ENCODE measurements at places on chromosomes 16 and 17.

DNA sequence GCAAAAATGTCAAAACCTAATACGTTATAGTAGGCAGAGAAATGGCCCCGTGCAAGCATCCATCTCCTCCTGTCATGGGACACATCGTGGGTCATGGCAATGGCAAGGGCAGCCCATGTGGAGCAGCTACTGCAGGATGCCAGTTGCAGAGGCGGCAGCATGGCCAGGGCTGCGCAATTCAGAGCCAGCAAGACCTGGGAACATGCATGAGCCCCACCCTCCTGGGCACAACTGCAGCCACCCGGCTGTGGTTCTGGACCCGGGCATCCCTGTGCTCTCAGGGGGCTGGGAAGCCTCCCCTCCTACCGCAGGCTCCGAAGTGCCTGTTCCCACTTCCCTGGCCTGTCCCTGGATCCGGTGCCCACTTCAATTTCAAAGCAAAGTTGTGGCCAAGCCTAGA, 203.6 kb downstream of the CPPED1 start:
- DNase-seq, result no peak

DNA sequence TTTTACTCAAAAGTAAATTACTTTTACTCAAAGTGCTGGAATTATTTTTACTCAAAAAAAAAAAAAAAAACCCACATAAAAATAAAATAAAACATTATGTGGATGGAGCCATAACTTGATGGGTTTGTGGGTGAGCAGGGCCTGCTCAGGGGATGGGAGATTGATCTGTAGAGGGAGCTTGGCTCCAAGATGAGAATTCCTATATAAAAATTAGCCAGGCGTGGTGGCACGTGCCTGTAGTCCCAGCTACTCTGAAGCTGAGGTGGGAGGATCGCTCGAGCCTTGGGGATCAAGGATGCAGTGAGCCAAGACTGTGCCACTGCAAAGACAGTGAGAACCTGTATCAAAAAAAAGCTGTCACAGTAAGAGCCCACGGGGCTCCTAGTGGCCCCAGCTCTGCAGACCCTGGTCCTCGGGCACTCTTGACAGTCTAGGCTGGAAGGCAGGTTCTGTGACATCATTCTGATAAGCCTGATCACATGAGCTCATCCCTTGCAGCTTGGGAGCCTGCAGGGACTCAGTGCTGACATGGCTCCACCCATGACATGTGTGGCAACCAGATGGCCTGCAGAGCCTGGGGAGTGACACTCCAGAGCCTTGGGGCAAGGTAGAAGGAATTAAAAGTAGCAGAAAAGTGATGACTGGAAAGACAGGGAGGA, 42.5 kb downstream of the ST3GAL2 start:
- peak; percentile 17 for DNase-seq

DNA sequence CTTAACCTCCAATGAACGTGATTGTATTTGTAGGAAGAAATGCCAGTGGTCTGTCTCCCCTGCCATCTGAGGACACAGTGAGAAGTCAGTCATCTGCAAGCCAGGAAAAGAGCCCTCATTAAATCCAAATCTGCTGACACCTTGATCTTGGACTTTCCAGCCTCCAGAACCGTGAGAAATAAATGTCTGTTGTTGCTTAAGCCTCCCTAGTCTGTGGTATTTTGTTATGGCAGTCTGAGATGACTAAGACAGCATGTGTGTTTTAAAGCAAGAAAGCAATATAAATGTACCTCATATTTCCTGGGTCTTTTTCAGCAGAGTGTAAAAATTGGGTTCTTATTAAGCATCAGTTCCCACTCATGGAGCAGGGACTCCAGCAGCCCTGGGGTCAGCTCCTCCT, 177.9 kb upstream of the NLRP1 start:
- DNase-seq, result no peak

- DNase-seq, result no peak
Measured at GRCh38 chr17:6712058-6712853, 913 bp downstream of the SLC13A5 start.

DNA sequence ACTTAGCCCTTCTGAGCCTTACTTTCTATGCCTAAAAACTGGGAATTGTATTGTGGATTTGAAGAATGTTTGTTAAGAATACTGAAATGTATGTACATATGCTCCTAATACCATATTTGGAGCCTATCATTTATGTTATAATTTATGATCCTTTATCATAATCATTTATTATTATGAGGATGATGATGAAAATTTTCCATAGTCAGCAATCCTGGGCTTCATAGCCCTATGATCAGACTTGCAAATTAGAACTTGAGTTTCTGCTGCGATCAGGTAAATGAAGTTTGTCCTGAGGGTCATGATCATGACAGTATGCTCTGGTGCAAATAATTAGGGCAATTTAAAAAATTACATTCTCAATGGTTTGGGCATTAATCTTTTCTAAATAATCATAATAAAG, 147.4 kb downstream of the CA10 start:
- no peak for DNase-seq

DNA sequence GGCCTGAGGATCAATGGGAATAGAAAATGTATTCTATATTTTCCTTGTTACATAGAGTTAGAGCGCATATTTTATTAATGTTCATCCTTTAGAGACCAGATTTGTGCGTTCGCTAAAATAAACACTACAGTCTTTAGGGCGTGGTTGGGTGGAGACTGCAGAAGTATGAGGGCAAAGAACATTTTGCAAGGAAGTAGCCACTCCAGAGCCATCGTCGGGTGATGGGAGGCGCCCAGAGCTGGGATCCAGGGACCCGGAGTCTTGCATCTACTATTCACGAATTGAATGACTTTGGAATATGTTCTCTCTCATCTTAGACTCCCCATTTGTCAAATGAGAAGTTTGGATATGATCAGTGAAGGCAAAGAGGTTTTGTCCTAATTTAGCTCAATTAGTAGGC, 154.2 kb upstream of the IRX6 start:
- DNase-seq, result no peak

GRCh38 chr17:47810200-47810821, 11.3 kb downstream of the OSBPL7 start:
- DNase-seq, result no peak

DNA sequence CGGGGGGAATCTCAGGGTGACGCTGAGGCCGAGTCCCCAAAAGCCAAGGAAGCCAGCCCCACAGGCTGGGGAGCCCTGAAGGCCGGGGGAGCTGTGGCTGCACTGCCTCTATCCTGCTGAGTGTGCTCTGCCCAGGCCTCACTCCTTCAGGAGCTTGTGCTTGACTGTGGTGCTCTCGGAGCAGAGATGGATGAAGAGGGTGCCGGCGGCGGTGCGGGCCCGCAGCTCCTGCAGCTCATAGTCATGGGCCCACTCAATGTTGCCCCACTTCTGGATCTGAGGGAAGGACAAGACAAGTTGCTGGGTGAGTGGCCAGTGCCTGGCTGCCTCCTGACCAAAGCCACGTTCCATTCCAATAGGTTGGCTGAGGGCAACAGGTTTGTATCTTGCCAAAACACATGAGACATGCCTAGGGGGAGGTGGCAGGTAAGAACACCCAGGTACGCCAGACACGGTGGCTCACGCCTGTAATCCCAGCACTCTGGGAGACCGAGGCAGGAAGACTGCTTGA, 20.5 kb downstream of the ATPAF2 start:
- no peak for DNase-seq

DNA sequence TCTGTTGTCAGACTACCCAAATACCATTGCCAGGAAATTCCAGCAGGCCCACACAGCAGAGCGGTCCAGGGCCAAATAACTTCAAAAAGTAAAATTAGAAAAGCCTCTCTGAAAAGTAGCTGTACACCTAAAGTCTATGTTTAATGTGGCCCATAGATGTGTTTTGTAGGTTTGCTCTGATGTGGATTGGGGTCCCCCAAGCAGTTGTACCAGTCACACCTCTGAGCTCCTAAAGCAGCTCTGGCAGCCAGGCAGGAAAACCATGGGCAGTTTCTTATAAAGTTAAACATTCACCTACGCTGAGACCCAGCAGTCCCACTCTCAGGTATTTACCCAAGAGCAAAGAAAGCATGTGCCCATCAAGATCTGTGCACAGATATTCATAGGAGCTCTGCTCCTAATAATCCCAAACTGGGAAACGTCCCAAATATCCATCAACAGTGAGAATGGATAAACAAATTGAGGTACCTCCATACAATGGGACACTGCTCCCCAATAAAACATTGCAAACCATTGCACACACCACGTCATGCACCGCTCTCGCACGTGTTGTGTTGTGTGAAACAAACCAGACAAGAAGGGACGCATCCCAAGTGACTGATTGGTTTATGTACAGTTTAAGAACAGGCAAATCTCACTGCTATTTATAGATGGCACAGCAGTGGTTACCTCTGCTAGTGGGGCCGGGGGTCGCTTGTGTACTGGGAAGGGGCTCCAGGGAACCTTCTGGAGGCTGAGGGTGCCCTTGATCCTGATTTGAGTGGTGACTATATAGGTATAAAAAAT, 15.8 kb upstream of the PRM1 start:
- no peak for DNase-seq

DNA sequence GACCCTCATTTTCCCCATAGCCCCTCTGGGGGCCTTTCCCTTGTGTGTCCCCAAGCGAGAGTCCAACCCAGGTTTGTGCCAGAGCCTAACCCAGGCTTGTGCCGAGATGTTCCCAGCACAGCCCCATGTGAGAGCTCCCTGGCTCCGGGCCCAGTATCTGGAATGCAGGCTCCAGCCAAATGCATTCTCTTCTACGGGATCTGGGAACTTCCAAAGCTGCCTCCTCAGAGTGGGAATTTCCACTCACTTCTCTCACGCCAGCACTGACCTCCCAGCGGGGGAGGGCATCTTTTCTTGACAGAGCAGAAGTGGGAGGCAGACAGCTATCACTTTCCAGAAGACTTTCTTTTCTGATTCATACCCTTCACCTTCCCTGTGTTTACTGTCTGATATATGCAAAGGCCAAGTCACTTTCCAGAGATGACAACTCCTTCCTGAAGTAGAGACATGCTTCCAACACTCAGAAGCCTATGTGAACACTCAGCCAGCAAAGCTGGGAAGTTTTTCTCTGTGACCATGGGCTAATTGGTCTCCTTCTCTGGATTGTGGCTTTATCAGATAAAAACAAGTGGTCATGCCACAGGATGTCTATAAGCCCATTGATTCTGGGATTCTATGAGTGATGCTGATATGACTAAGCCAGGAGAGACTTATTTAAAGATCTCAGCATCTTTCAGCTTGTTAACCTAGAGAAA, 2.5 kb upstream of the CCL2 start:
- DNase-seq, result peak; percentile 90

GRCh38 chr17:18016426-18016825, 22.5 kb downstream of the ATPAF2 start:
- DNase-seq, result no peak

Data from suppressor macrophage treated with lipopolysaccharide for 4 hours (primary cell).